Activated CD4-positive, alpha-beta T cell treated with anti-CD3 and anti-CD28 coated beads, Interleukin-2, amount 50 U/mL, for 1 hour (primary cell): ENCODE measurements at places on chromosomes 11 and 22.

- no peak for DNase-seq
Observed at GRCh38 chr22:20836987-20837823, 21.4 kb downstream of the PI4KA start.

GRCh38 chr22:25774575-25775026, 32.6 kb downstream of the MYO18B start:
- DNase-seq: no peak

DNA sequence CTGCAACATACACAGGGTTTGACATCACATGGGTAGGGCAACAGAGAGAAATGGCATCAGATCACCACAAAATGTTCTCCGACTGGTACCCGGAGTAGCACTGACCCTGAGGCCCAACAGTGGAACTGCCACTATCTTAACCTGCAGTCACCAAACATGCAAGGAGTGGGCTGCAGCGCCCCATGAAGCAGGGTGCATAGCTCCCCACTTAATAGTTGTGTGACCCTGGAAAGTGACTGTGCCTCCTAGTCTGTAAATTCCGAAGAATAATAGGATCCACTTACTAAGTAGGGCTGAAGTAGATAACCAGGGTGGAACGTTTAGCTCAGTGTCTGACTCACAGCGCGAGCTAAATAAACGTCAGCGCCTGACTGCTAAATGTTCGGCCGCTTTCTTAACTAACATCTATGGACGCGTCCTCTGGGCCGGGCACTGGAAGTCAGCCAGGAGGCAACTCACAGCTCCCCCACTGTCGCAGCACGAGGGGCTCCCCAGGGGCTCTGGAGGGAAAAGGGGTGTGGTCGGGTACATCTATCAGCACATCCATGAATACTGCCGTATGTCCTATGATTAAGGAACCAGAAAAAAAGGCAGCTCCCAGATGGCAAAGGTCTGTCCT, 777 bp downstream of the LTO1 start:
- DNase-seq: peak; percentile 17

- no peak for DNase-seq
Observed at GRCh38 chr11:77040401-77040777, 6.2 kb downstream of the B3GNT6 start.

DNA sequence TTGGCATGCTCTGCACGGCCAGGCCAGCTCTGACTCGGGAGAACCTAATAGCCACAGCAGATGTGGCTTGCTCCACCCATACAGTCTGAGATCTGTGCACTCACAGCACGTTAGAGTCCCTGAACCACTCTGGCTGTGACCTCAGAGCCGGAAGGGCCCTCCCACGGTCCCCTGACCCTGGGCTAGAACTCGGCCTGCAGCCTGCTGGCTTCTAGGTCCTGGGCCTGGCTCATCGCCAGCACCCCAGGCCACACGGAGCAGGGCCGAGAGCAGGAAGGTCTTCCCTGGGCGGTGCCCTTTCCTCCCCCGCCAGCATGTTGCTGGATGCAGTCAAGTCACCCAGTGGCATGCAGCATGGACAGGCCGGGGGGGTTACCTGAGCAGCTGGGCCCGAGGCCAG, 35.3 kb upstream of the TTLL12 start:
- no peak for DNase-seq

DNA sequence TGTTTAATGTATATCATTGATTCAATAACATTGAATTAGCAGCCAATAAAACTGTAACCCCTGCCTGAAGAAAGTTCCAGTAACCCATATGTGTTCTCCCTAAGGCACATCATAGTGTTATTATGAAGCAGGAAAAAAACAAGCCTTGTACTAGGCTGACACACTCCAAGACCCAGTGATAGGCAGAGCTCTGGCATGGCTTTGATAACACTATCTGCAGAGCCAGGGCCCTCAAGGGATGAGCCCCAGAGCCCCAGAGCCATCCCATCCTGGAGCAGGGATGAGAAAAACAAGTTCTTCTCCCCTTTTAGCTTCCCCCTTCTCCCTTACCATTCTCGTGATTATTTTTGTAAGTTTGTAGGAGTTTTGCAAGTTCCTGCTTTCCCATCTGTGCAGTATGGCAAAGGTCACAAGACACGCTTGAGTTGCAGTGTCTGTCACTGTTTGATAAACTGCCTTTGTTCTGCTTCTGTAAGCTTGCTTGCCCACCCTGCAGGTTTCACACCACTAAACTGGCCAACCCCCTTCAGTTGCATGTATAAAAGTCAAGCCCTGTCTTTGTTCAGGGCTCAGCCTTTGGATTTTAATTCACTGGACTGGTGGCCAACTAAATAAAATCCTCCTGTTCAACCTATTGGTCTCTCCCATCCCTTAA, 22.3 kb upstream of the GUCY1A2 start:
- no peak for DNase-seq

- DNase-seq: no peak
Observed at GRCh38 chr22:20459152-20459542, 21.5 kb upstream of the SCARF2 start.

GRCh38 chr11:61482513-61482912, 26.0 kb upstream of the LRRC10B start:
- DNase-seq: peak; percentile 8

DNA sequence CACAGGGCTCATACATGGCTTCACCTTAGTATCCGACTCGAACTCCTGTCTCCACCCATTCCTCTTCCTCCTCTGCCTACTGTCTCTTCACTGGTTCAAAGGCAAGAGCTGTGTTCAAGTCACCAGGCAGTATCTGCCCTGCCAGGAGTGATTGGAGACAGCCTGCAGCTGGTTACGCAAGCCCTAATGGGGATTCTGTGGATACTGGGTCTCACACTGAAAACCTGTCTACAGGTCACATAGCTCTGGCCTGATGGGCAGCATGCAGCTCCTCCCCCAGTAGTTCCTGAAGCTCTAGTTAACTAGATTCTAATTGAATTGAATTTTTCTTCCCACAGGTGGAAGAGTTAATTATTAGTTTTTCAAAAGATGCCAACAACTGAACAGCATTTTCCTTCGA, 332.2 kb downstream of the TMEM135 start:
- no peak for DNase-seq

DNA sequence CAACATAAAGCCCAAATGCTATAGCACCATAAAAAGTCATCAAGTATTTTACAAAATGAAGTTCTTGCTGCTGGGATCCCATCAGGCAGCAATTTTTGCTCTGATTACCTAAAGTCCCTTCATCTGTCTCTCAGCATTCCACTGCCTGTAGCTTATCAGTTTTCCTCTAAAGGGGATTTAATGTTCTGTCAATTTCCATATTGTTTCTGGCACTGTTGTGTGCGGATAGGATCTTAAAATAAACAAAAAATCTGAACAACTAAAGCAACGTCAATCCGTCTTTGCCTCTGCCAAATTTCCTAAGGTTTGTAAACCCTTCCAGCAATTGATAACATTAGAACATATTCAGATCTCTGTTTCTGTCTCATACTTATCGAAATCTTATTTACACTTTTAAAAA, 1126.3 kb upstream of the RAG2 start:
- no peak for DNase-seq

DNA sequence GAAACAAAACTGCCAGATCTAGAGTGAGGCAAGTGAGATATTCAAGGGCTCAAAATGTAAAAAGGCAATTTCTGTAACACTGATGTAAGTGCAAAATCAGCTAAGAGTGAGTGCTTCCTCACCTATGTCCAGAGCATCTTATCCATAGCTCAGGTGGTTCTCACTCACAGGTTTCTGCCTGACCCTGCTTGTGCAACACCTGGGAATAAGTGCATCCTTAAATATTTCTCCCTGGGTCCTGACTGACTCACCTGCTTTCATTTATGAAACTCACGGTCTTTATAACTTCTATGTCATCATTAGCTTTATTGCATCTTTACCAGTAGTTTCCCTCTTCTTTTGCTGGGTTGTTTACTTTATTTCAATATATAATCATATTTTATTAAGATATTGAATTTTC, 260.6 kb downstream of the CNTN5 start:
- no peak for DNase-seq

DNA sequence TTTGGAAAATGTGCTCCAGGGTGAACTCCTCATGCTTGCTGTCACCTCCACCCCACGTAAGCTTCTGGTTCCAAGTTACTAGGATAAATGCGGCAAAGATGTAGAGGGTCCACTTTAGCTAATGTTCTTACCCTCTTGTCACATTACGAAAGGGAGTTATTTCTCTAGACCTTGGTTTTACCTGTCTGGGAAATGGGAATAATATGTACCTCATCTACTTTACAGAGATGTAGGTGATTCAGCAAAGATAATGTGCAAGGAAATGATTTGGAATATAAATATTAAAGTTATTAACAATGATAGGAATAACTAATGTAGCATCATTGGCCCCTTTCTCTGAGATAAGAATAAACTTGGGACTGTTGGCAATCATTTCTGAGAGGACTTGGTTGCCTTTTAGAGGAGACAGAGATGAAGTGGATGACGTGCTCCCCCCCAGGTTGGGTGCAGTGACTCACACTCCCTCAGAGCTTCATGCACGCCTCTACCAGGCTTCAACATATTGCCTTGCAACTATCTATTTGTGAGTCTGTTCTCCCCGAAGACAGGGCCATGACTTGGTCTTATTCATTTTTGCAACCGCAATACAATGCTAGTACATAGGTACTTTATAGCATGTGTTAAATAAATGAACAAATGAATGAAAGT, 97.1 kb downstream of the ME3 start:
- DNase-seq: no peak

- no peak for DNase-seq
Observed at GRCh38 chr11:19872512-19873145, 160.0 kb downstream of the NAV2 start.

GRCh38 chr11:110286298-110287040, 9.9 kb downstream of the RDX start:
- DNase-seq: no peak

- no peak for DNase-seq
Observed at GRCh38 chr11:121237686-121238658, 54.6 kb upstream of the SC5D start.

DNA sequence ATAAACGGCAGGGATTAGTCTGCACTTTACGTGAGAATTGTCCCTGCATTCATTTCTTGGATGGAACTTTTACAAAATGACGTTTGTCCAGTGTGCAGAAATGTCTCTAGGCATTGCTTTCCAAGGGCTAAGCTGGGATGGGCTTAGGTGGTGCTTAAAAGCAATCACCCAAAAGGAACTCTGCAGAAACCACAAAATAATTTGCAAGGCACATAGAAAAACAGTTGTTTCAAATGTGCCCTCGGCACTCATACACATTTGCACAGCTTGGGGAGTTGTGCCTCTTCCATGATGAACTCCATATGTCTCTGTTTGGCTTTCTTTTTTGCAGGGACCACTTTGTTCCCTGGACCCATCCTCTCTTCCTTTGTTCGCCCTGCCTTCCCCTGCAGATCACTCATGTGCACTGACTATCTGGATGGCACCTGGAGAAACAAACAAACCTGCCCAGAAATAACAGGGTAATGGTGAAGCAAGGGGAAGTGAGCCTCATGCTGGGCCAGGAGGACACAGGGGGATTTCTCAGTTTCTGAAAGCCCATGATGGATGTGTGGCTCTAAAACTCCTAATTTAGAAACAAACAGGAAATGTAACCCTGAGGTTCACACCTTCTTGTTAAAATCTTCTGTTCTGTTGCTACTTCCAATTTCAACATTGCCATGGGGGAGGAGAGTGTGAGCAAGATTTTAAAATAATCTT, 150.2 kb downstream of the SNX19 start:
- DNase-seq: no peak

GRCh38 chr11:72588421-72589410, 85.5 kb downstream of the PDE2A start:
- DNase-seq: no peak

DNA sequence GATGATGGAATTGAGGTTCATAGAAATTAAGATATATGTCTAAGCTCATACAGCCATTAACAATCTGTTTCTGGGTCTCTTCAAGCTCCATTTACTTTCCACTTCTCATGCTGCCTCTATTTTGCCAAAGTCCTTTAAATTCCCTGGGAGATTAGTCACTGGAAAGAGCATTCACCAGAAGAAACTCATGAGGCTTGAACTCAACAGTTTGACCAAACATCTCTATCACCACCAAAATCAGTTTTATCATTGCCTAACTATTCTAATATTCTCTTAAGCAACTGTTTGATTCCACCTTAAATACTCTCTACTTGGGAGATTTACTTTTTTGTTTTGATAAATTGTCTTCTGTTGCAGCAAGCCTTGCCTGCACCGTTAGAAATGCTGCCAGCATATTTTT, 881.3 kb downstream of the KCNA4 start:
- no peak for DNase-seq

DNA sequence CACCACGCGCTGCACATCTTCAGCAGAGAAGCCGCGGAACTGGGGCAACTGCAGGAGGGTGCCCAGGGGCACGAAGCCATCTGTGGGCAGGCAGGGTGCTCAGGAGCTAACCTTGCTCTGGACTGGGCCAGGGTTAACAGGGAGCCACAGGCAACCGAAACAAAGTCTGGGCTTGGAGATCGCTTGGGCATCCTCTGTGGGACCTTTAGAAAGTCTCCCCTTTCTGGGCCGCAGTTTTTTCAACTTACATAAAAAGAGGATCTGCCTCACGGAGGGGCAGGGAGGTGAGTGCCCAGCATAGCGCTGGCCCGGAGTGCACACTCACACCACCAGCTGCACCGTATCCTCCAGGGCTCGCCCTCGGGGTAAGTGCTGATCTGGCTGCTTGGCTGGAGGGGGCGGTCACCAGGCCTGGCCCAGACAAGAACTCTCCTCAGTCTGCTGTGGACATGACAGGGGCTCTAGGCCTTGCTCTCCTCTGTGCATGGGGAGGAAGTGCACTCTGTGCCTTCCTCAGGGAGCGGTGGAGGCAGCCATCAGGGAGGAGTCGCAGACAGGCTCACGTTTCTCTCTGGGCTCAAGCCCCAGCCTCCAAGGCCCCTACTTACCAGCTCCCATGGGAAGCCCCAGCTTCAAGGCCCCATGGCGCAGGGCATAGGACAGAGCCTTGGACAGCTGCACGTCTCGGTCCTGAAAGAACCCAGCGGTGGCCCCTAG, 937 bp downstream of the TRPT1 start:
- DNase-seq: no peak

DNA sequence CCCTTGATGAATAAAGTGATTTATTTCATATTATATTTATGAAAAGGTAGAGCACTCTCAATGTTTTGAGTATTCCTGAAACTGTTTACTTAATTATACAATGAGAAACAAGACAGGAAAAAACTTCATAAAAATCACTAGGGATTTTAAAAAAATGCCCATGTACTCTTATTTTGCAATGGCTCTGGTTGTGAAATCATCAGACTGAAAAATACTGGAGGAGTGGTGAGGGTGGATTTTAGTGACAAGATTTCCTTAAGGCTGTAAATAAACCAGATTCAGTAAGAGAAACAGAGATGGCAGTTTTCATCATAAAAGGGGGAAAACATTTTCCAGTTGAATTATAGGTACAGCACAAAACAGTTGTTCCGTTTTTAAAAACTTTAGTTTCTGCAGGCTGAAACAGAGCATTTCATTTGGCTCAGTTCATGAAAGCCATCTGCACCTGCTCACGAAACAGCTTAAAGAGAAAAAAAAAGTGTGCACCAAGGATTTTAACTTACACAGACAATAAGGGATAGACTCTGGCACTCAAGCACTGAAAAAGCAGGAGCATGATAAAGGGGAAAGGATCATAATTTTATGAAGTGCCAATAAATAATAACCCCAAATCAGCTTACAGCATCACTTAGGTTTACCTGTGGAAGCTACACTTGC, 100.7 kb downstream of the MAML2 start:
- DNase-seq: no peak
